Cardiac muscle cell (in vitro differentiated cells and primary cell): ENCODE measurements at places on chromosomes 7 and 10. TPM values are rescaled to one million over a fixed set of nuclear protein-coding genes. Genes with fewer than 3 reads are reported as not detected.
A peak's percentile ranks its signal among the peaks of the same experiment; 100 is the strongest.

- DNase-seq: no peak
- no peaks in the 10 kb centered on the region for H3K36me3 ChIP-seq
- H3K4me3 ChIP-seq: no peak overlapping the region
- no peaks in the 10 kb centered on the region for H3K27me3 ChIP-seq
These were observed 23.5 kb downstream of the NPFFR1 start for GRCh38 chr10:70260259-70260658.

- no peak for DNase-seq
- H3K4me1 ChIP-seq: no peaks in the 10 kb centered on the region
- H3K27ac ChIP-seq: no peak overlapping the region
- H3K4me3 ChIP-seq: no peak overlapping the region
- H3K27me3 ChIP-seq: no peaks in the 10 kb centered on the region
- H3K36me3 ChIP-seq: no peaks in the 10 kb centered on the region
These were observed 10.5 kb downstream of the CPVL start for GRCh38 chr7:29135846-29136245.

- H3K4me1 ChIP-seq: no peaks in the 10 kb centered on the region
- no peak for DNase-seq
- no peaks in the 10 kb centered on the region for H3K27me3 ChIP-seq
These were observed 187.8 kb downstream of the PLPP4 start for GRCh38 chr10:120644556-120645410.

DNA sequence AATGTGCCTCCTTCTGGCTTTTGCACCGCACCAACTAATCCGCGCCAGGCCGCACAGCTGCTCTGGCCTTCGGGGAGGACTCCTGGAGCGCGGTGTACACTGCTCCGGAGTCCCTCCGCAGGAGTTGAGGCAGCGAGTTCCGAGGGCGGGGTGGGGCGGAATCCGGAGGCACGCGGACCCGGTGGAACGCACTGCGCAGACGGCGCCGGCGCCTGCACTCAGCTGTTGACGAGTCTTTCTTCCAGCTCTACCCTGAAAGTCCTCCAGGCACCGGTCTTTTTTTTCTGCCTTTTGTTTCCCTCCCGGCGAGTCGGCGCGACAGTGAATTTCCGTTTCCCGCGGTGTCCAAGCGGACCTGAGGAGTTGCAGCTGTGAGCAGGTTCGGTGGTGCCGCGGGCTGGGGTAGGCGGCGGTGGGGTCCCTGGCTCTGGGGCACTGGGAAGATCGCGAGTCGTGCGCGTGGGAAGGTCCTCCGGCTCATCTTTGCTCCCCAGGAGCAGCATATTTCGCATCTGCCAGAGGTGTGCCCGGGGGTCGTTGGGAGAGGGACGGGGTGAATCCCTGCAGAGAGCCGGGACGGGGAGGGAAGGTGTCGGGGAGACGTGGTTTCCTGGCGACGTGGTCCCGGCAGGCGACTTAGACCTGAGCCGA, 44.1 kb downstream of the SFTPD start:
- peaks cover 5% of the 10 kb centered on the region for H3K36me3 ChIP-seq
- no peaks in the 10 kb centered on the region for H3K4me1 ChIP-seq
- DNase-seq: peak; percentile 72
- peak overlapping the region; percentile 80 for H3K4me3 ChIP-seq
- H3K27me3 ChIP-seq: peaks cover 2% of the 10 kb centered on the region
- H3K27ac ChIP-seq: peak overlapping the region; percentile 34

DNA sequence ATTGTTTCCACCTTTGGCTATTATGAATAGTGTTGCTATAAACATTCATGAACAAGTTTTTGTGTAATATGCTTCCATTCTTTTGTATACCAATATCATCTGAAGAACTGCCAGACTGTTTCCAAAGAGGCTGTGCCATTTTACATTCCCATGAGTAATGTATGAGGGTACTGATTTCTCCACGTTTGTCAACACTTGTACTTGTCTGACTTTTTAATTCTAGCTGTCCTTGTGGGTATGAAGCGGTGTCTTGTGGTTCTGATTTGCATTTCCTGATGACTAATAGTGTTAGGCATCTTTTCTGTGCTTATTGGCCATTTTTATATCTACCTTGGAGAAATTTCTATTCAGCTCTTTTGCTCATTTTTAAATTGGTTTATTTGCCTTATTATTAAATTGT, 52.8 kb downstream of the LSMEM1 start:
- H3K4me3 ChIP-seq: no peak overlapping the region
- no peak overlapping the region for H3K27ac ChIP-seq
- H3K4me1 ChIP-seq: peaks cover 5% of the 10 kb centered on the region
- H3K36me3 ChIP-seq: no peaks in the 10 kb centered on the region

DNA sequence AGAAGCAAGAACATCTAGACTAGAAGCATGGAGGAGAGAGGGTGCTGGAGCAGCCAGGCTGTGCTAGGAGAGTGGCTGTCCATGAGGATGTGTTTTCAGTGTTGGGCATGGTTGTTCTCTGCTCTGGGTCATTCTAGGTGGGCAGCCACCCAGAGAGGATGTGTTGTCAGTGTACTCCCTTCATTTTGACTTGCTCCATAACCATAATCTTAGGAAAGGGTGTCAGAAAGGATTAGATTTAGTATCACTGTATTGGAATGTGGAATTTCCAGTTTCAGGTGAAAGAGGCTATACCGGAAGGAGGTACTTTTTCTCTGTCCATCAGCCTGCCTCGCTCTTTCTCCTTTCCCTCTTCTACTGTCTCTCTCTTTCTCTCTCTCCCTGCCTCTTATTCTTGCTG, 474.5 kb upstream of the PODXL start:
- H3K4me3 ChIP-seq: no peak overlapping the region
- H3K27ac ChIP-seq: no peak overlapping the region
- peaks cover 33% of the 10 kb centered on the region for H3K4me1 ChIP-seq
- H3K27me3 ChIP-seq: no peaks in the 10 kb centered on the region

- DNase-seq: no peak
- no peak overlapping the region for H3K4me3 ChIP-seq
- H3K36me3 ChIP-seq: no peaks in the 10 kb centered on the region
- H3K27ac ChIP-seq: no peak overlapping the region
These were observed 621.6 kb downstream of the SORCS3 start for GRCh38 chr10:105262666-105263065.

- no peaks in the 10 kb centered on the region for H3K36me3 ChIP-seq
- DNase-seq: no peak
- H3K4me1 ChIP-seq: peaks cover 13% of the 10 kb centered on the region
These were observed 5.8 kb upstream of the ARHGAP19 start for GRCh38 chr10:97298223-97298571.

DNA sequence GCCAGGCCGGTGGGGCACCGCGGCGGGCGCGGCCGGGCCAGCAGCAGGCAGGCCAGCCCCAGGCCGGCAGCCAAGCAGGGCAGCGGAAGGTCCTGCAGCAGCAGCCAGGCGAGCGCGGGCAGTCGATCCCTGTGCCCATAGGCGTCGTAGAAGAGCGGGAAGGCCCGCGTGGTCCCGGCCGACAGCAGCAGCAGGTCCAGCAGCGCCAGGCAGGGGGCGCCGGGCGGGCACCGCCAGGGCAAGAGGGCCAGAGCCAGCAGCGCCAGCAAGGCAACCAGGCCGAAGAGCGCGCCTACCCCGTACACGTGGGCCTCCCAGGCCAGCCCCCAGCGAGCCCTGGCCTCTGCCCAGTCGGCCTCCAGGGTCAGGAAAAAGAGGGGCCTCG, 8.4 kb upstream of the RBM28 start:
- peak; percentile 73 for DNase-seq
- peaks cover 10% of the 10 kb centered on the region for H3K4me1 ChIP-seq
- no peaks in the 10 kb centered on the region for H3K36me3 ChIP-seq
- H3K27ac ChIP-seq: no peak overlapping the region
- no peak overlapping the region for H3K4me3 ChIP-seq

The THSD7A gene
- polyA plus RNA-seq: 1.5 and 1.8 TPM in 2 replicates

The PAOX gene
- polyA plus RNA-seq: 18.2 and 20.1 TPM in 2 replicates

The LBX1 gene
- not detected in 2 replicates for polyA plus RNA-seq

The LLCFC1 gene
- 0.47 TPM in 1 of 2 replicates, not detected in the other for polyA plus RNA-seq

The PTPRN2 gene
- polyA plus RNA-seq: 0.28 and 0.42 TPM in 2 replicates

The GTF2I gene
- polyA plus RNA-seq: 189 and 203 TPM in 2 replicates
